ENCODE measurements at places on chromosomes 5 and 9.

DNA sequence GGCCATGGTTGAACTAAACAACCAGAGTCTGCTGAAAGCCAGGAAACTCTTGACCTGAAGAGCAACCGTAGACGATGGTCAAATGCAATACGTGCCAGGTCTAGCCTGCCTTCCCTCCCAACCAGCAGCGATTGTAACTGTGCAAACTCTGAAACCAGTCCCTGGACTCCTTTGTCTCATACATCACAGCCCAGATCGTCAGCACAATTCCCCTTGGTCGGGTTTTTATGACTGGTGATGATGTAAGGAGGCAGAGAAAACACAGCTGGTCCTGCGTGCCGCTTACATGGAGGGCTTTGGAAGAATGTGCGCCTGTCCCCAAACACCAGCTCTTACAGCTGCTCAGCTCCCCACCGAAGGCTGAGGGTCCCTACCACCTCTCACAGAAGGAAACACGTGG lies 24.6 kb downstream of the SMIM23 start:
- peak; percentile 11 for DNase-seq

DNA sequence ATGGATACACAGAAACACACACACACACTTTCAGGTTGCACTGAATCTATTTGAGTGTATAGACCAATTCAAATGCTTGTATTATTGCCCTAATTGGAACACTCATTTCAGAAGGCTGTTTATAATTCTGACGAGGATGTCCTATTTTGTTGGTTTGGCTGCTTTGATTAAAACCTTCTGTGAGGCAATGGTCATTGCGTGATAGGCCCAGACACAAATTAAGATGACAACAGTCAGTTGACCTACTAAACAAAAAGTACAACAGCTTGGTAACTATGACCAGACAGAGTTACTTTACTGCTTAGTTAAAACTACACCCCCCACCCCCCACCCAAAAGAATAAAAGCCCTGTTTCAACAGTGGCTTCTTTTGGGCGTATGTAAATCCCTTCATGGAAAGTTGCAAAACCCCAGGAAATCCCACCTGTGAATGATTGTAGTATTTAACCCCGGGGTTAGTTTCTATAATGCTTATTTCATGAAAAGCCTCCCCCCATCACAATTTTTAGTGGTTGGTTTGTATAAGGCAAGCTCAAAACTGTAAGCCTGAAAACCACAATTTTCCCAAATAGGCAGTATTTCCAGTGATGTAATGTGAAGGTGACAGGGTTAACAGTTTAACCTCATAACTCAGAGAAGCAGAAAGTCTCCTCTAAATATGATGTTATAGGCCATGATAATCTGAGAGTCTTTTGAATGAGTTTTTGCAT lies 340.8 kb downstream of the FGF10 start:
- no peak for DNase-seq

DNA sequence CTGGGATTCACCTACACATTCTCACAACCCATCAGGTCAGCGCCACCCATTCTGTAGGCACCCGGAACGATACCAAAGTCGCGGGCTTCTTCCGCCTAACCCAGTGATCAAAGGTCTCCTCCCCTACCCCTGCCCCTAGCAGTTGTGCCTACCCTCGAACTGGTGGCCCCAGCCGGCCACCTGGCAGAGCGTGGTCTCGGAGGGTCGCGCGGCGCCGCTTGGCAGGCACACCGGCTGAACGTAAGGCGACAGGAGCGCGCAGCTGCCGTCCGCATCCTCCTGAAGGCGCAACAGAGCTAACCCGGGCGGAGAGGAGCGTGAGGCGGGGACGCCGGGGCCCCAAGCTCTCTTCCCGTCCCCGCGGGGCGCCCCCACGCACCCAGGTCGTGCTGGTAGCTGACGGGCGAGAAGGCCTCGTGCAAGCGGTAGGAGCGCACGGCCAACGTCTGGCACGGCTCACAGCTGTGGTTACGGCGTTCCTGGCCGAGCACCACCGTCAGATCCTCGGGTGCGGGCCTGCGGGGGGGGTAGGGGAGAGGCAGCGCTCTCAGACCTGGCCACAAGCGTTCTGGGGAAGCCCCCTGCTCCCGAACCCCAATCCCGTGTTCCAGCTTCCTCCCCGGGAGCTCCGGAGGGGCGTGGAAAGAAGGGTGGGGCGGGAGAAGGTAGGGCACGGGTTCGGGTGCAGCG lies 2.8 kb upstream of the PFN3 start:
- DNase-seq = no peak

- DNase-seq = no peak
Observed at GRCh38 chr9:126981218-126981617, 66.6 kb downstream of the RALGPS1 start.

DNA sequence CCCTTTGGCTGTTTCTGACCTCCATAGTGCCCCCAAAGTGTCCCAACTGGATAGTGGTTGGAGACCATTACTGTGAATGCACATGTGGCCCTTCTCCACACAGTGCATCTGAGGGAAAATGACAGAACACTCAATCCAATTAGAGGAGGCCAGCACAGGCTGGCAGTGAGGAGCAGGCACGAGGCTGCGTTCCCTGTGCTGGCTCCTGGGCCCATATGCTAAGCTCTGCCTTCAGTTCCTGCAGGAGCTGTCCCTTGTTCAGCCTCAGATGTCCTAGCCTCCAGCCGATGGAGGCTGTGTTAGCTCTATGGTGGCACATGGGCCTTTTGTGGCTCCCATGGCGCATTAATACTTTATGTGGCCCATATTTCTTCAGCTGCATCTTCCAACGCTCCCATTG lies 35.8 kb downstream of the ALG2 start:
- no peak for DNase-seq

DNA sequence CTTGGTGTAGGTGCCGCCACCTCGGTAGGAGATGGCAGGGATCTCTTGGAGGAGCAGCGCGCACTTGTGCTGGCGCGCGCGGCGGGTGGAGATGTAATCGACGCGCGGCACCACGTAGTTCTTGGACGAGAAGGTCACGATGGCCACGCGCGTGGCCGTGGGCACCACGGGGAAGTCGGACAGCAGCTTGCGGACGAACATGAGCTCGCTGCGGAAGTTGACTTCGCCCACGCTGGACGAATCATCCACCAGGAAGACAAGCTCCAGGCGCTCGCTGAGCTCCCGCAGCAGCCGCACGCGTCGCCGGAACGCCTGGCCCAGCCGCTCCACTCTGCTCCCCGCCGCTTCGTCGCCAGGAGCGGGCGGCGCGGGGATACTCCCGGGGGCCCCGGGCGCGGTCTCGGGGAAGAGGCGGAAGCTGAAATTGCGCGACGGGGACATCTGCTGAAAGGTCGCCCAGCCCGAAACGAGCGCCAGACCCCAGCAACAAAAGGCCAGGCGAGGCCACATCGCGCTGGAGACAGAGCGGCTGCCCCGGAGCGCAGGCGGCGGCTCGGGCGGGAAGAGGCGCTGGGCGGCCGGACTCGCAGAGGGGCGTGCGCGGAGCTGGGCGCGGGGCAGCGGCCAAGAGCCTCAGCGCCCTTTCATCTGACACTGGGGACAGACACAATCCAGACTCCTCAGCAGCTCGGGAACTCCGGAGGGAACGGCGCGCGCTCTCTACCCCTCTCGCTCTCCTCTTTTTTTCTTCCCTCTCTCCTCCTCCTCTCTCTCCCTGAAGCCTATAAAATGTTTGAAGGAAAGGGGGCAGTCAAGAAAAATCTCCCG lies at the start of gene SVEP1:
Gene SVEP1, minus strand, starts transcription at position 708 of the 828 bp plus-strand sequence. Its CDS starts 198 bp downstream, at position 510.
- DNase-seq = no peak

DNA sequence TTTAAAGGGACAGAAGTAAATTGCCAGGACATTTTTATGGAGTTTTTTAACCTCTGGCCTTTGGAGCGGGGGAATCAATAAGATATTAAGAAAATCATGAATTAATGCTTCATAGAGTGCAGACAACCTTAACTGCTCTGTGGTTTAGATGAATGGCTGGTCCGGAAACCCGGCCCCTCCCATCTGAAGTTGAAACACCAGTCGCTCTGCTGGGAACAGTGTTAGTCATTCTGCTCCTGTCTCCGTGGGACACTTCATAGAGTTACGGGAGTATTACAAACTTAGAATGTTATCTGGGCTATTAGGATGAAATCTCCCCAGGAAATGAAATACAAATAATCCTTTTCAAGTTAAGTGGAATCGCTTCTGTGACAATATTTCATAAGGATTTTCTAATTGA lies 110.1 kb upstream of the IRX2 start:
- DNase-seq = no peak

DNA sequence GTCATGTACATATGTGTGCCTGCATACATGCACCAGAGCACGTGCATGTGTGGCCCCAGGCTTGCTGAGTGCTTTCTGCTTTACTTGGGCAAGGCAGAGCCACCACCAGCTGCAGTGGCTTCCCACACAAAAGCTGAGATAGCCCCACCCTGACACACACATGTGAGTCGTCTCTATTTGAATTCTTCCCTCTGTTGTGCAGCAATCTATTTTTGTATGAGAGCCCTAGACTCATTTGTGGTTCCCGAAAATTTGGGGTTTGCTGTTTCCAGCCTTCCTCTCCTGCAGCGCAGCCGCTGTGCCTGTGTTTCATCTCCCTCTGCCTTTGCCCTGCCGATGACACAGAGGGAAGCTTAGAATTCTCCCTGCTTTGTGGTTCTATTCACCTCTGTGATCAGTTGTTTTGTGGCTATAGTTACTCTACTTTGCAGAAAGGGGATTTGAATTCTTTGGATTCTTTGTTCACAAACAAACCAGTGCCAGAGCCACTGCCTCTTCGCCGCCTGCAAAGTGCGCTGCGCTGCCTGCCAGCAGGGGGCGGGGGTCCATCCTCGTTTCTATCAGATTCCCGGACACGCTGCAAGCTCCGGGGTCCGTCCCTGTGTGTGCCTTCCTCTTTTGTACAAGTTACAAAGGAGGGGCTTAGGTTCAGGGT lies 95.8 kb upstream of the DAP start:
- no peak for DNase-seq

GRCh38 chr5:90519081-90519480 lies 10.3 kb downstream of the LYSMD3 start:
- DNase-seq = peak; percentile 9

- DNase-seq = no peak
Observed at GRCh38 chr5:67792891-67793290, 422.7 kb upstream of the PIK3R1 start.

GRCh38 chr5:173839117-173839713 lies 48.9 kb upstream of the CPEB4 start:
- no peak for DNase-seq

- no peak for DNase-seq
Observed at GRCh38 chr5:172981931-172982330, 1.6 kb upstream of the ATP6V0E1 start.

GRCh38 chr9:18061856-18062255 lies 412.1 kb upstream of the ADAMTSL1 start:
- no peak for DNase-seq

DNA sequence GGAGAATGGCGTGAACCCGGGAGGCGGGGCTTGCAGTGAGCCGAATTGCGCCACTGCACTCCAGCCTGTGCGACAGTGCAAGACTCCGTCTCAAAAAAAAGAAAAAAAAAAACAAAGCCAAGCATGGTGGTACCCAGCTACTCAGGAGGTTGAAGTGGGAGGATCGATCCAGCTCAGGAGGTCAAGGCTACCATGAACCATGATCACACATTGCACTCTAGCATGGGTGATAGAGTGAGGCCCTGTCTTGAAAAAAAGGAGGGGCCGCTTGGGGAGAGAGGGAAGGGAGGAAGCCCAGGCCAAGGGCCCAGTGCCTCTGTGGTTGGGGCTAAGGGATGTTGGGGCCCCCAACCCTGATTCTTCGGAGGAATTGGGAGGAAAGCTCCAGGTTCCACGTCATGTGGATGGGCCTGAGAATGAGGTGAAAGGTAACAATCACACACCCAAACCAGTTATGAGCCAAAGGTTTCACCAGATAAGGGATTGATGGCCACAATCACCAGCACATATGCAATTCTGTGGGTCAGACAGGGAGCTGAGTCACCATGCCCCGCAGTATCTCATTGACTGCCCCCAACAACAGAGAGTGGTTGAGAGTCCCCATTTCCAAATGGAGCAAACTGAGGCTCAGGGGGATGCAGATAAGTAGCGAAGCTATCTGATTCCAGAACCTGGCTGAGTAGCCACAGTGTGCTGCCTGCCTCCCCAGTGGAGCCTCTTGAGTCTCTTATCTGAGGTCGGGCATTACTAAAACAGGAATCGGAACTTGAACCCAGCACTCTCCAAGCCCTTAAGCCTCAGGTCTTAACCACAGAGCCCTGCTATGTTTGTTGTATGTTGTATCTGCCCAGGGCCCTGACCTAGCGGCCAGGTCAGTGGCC lies 20.5 kb downstream of the SWI5 start:
- no peak for DNase-seq

- no peak for DNase-seq
Observed at GRCh38 chr5:102537011-102537410, 38.2 kb upstream of the SLCO6A1 start.

GRCh38 chr9:33881635-33882034 lies 64.7 kb downstream of the UBE2R2 start:
- DNase-seq = no peak

DNA sequence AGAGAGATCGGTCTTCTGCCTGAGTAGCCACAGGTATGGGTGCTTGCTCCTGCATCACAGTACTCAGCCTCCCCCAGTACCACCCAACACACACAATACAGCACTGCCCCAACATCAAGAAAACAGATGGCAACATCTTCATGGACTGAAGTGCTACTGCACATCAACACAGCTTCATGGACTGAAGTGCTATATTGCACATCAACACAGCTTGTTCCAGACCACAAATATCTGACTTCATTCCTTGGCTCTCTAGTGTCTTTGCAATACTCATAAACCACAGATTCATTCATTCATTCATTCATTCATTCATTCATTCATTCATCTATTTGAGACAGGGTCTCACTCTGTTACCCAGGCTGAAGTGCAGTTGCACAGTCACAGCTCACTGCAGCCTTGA lies 31.1 kb upstream of the PCA3 start:
- DNase-seq = no peak

GRCh38 chr5:171340491-171340890 lies 31.4 kb downstream of the TLX3 start:
- no peak for DNase-seq

DNA sequence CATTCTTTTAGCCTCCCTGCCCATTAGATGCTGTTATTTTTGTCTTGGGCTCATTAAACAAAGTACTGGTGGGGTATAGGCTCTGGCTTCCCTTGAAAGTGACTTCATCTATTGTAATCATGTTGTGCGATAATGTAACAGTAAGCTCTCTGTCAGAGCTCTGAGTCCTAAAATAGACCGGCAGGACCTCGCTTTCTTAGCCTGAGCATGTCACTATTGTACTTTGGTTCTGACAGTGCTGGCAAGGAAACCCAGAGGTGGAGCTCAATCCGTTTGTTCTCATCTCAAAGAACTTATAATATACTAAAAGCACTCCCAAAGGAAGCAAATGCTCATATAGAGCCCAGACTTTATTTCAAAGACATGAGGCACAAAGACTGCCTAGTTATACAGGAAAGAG lies 339.1 kb upstream of the CCNH start:
- no peak for DNase-seq
